ENCODE measurements at places on chromosomes 3 and 15. TPM values are rescaled to one million over a fixed set of nuclear protein-coding genes. Genes with fewer than 3 reads are reported as not detected.

ECE2 gene
- not detected for total RNA-seq

PFKFB4 gene
- total RNA-seq: 49.1 TPM

GALNT15 gene
- total RNA-seq: not detected

IL16 gene
- total RNA-seq: 243 TPM

All from activated CD8-positive, alpha-beta T cell treated with anti-CD3 and anti-CD28 coated beads, Interleukin-2, amount 10 ng/mL, durations not matched to agents 7 days and 5 days (primary cell).